ENCODE measurements at places on chromosomes 4 and X. TPM values are rescaled to one million over a fixed set of nuclear protein-coding genes. Genes with fewer than 3 reads are reported as not detected.
A peak's percentile ranks its signal among the peaks of the same experiment; 100 is the strongest.

GRCh38 chr4:38788317-38788716 lies 5.5 kb upstream of the TLR10 start:
- DNase-seq = no peak

NDUFC1 gene
- polyA plus RNA-seq = 54.3 TPM

GRCh38 chr4:164229255-164229654 lies 524.7 kb upstream of the SMIM31 start:
- DNase-seq = no peak

DNA sequence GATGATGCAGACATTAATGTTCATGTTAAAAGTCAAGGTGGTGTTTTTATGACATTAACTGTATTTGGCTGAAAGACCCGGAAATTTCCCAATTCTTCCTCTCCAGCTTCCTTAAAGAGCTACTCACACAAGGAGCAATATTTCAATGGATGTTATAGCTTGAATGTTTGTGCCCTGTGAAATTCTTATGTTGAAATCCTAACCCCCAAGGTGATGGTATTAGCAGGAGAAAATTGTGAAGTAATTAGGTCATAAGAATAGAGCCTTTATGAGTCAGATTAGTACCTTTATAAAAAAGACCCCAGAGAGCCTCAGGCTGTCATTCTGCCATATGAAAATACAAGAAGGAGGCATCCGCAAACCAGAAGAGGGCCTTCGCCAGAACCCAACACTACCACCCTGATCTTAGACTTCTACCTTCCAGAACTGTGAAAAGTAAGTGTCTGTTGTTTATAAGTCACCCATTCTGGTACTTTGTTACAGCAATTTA lies 3.6 kb downstream of the TLR1 start:
- DNase-seq = no peak

NLGN4X gene
- 2.5 TPM for polyA plus RNA-seq

GRCh38 chr4:85482010-85482738 lies 7.2 kb downstream of the ARHGAP24 start:
- no peak for DNase-seq

CFAP47 gene
- polyA plus RNA-seq = not detected

EGF gene
- 16.4 TPM for polyA plus RNA-seq

- no peak for DNase-seq
Measured at GRCh38 chr4:111283066-111283677, 660.3 kb upstream of the PITX2 start.

IQSEC2 gene
- polyA plus RNA-seq = 19.8 TPM

DNA sequence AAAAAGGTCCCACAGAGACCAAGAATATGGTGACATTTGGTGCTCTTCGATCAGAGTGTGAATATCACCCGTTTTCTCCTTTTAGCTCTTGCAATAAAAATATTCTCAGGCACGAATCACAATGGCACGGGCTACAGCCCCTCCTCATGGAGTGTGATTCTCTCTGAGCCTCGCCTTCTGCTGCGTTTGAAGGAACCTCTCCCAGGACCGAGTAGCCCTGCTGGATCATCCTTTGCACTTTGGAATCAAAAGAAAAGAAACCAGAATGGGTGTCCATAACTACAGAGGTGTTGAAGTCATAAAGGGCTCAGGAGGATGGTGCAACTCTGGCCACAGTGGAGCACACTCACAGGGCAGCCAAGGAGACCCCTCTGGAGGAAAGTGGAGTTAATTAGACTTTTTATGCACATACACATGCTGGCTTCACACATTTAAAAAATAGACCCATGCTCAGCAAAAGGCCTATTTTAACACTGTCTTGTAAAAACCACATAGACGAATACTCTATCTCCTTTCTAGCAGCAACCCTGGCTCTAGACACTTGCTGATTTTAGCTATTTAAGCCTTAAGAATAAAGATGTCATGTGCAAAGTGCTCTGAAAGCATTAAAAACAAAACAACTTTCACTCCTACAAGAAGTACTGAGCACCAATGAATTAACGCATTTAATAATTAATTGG lies 19.1 kb downstream of the MAML3 start:
- DNase-seq = no peak

GRCh38 chr4:37999000-37999716 lies 39.0 kb downstream of the PTTG2 start:
- DNase-seq = no peak

DNA sequence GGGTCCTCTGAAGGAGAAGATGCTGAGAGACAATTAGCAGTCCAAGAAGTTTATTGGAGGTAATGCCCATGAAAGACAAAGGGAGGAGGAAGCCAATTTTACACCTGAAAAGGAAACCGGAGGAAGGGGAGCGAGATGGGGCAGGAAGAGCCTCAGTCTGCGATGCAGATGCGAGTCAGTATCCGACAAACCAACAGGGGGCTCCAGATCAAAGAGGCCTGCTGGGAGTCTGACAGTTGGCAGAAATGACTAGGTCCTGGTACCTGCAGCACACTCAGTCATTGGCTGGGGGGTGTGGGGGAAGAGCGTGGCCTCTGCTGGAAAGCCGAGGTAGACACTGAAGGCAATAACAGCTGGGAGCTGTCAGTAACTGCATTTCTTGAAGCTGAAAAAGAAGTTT lies 231.1 kb upstream of the CENPE start:
- no peak for DNase-seq

- no peak for DNase-seq
Measured at GRCh38 chrX:44218465-44218864, 125.0 kb downstream of the EFHC2 start.

- no peak for DNase-seq
Measured at GRCh38 chr4:53502094-53502493, 89.2 kb downstream of the LNX1 start.

DNA sequence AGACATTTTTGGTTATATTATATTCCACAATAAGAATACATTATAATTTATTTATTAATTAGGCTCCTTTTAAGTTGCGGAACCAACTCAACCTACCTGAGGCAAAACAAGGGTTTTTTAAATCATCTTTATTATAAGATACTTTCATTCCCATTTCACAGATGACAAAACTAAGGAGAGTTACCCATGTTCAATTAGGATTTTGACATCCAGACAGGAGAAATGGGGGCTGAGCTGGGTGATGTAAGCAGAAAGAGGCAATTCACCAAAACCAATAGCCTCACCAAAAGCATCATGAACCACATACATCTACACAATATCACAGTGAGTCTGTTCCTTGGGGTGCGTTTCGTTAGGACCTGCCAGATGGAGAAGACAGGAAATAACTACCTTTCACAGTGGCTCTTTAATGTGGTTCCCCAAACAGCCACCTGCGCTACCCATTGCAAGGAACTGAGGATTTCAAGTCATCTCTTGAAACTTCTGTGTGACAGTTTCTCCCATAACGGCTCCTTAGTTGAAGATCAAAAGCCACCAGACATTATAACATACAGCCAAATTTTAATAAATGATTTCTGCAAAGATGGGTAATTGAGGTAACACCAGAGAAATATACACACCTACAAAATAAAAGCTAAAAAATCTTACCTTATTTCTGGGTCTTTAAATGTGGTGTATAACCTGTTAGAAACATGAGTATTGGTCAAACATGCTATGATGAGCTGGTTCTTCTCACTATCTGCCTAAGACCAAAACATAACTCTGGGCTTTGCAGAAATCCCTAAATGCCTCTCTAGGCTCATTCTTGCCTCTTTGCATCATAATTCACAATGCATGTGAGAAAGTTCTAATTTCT lies 190.6 kb upstream of the LEF1 start:
- no peak for DNase-seq

- DNase-seq = peak; percentile 79
Measured at GRCh38 chr4:128386761-128387599, 99.4 kb upstream of the PGRMC2 start.

DNA sequence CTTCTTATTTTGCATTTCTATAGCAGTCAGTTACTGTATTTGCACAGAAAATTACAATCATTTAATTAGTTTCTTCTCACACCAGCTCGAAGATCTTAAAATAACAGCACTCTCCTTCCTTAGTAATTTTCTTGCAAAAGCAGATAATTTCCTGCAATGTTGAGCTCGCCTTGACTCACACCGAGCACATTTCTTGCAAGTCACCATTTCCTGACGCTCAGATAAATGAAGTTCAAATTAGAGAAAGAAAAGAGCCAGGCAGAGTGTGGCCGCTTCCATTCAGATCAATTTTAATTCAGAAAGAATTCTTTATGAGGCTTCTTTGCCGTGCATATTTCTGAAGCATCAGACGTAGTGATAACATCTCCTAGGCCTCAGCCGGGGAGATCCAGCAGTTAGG lies 10.1 kb downstream of the SORCS2 start:
- DNase-seq = no peak

- DNase-seq = no peak
Measured at GRCh38 chrX:31705816-31706215, 634.0 kb upstream of the FTHL17 start.

C4orf51 gene
- polyA plus RNA-seq = not detected

GRCh38 chrX:129608496-129608895 lies 46.3 kb downstream of the APLN start:
- DNase-seq = no peak

DNA sequence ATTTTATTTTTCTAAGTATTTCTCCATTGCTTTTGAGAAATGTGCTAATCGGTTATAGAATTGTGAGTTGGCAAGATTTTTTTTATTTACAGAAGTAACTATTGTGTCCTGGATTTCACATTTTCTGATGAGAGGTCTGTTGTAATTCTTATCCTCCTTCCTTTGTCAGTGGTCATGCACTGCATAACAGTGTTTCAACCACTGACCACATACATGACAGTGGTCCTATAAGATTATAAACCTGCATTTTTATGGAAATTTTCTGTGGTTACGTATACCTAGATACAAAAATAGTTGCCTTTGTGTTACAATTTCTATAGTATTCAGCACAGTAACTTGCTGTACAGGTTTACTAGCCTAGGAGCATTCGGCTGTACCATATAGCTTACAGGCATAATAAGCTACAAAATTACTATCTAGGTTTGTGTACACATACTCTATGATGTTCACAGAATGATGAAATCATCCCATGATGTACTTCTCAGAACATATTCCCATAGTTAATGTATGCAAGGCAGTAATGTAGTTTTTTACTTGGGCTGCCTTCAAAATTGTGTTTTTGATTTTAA lies 47.8 kb downstream of the APELA start:
- DNase-seq = no peak

GRCh38 chr4:95850161-95850560 lies 10.3 kb downstream of the PDHA2 start:
- DNase-seq = no peak

GAGE2A gene
- not detected for polyA plus RNA-seq

DNA sequence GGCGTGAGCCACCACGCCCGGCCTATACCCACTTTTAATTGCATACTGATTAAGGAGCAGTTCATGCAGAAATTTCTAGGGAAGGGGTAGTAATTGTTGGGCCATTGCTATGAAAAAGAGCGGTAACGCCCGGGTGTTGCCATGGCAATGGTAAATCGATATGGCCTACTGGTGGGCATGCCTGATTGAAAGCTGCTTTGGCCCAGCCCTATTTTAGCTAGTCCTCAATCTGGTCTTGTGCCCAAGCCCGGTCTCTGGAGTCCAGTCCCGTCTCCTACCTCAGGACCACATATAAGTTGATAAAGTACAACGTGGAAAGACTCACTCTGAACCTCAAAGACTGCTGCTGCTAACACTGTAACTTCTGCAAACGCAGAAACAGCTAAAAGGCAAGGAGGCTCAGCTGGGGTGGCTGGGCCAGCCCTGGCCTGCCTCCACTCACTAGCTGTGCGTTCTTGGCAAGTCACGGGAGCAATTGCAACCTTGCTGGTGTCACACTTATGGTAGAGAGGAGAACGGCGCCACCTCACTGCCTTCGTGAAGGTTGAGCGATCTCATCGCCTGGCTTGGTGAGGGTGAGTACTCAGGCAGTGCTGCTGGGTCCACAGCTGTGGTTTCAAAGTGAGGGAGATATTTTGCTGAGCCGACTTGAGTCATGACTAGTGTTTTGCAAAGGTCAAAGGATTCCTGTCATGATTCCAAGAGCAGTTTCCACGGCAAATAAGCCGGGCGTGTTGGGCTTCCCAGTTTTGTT lies 57.0 kb upstream of the GRPEL1 start:
- no peak for DNase-seq

ABCG2 gene
- 3.0 TPM for polyA plus RNA-seq

PROM1 gene
- polyA plus RNA-seq = 44.6 TPM

- no peak for DNase-seq
Measured at GRCh38 chrX:148768296-148768695, 267.9 kb downstream of the AFF2 start.

AKAP4 gene
- 1.0 TPM for polyA plus RNA-seq

TAF9B gene
- polyA plus RNA-seq = 26.3 TPM

SPINK2 gene
- not detected for polyA plus RNA-seq

DNA sequence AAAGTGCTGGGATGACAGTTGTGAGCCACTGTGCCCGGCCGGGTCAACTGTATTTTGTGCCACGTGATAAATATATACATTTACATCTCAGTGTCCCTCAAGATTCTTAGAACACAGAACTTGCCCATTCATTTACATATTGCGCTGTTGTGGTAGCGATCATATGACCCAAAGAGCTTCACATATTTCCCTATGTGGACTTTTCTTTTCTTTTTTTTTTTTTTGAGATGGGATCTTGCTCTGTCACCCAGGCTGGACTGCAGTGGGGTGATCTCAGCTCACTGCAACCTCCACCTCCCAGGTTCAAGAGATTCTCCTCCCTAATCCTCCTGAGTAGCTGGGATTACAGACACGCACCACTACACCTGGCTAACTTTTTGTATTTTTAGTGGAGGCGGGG lies 180.7 kb downstream of the DHRSX start:
- no peak for DNase-seq

RBM47 gene
- polyA plus RNA-seq = 2.4 TPM

NSUN7 gene
- polyA plus RNA-seq = 0.66 TPM

GRCh38 chr4:3469386-3470243 lies 6.5 kb downstream of the DOK7 start:
- no peak for DNase-seq

ARHGAP36 gene
- polyA plus RNA-seq = 522 TPM

MAGEA4 gene
- not detected for polyA plus RNA-seq

DHX15 gene
- polyA plus RNA-seq = 112 TPM

SMR3A gene
- not detected for polyA plus RNA-seq

OTUD5 gene
- 41.6 TPM for polyA plus RNA-seq

GRCh38 chr4:81652069-81652478 lies 180.4 kb upstream of the RASGEF1B start:
- DNase-seq = no peak

DNA sequence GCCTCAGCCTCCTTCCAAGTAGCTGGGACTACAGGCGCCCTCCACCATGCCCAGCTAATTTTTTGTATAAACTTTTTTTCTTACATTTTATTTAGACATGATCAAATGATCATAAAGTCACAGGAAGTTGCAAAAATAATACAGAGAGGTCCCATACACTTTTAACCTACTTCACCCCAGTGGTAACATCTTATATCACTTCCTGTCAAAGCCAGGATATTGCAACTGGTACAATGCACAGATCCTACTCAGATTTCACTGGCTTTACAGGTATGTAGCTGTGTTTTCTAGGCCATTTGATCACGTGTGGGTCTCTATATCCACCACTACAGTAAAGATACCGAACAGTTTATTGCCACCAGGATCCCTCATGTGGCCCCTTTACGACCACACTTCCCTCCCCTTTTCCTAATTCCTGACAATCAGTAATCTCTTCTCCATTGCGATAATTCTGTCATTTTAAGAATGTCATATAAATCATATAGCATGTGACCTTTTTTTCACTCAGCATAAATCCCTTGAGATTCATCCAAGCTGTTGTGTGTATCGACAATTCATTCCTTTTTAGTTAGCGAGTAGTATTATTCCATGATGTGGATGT lies 18.0 kb downstream of the RPS6KA3 start:
- no peak for DNase-seq

GLRA3 gene
- polyA plus RNA-seq = not detected
